ENCODE measurements at places on chromosomes 4 and X.

DNA sequence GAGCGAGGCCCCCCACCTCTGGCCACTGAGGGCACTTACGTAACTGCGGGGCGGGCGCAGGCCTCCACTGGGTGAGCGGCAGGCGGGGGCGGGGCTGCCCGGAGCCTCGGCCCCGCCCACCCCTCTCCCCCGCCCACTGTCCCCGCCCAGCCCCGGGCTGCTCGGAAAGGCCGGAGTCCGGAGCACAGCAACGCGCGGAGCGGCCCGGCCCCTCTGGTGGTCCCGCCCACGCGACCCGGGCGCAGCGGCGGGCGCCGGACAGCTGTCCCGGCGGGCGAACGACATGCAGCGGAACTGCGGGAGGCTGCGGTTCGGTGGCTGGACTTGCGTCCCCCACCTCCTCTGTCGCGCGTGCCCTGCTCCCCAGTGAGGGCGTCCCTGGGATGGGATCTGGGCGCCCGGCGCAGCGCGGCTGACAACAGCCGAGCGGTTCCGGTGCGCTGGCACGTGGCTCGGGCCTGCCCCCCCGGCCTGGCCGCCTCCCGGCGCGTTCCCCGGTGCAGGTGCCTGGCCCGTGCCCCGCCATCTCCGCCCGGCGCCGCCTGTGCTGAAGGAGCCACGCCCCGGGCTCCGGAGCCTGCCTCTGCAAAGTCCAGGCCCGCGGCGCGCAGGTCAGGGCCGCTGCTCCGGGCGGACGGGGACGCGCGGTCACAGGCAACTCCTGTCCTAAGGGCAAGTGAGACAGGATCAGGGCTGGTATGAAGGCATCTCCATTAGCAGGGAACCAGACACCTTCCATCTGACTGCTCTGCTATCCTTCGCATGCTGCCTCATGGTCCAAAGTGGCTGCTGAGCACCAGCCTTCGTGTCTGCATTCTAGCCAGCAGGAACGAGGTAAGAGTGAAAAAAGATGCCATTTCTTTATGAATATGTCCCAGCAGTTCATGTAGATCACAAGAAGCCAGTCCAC, 21.8 kb upstream of the JAKMIP1 start:
- DNase-seq, result peak; percentile 40

DNA sequence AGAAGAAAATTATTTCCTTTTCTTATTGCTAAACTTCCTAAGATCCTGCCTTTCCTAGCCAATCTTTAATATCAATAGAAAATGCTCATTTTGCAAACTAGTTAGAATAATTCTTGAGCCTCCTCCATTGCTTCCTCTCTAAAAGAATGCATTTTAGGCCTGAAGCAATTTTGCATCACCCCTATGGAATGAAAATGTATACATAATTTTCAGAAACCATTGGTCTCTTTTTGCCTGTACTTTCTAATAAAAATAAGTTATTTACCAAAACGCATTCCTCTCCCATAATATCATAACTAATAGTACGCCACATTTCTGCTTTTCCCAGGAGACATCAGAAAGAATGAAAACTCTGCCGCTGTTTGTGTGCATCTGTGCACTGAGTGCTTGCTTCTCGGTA, 1.7 kb downstream of the MUC7 start:
- no peak for DNase-seq

DNA sequence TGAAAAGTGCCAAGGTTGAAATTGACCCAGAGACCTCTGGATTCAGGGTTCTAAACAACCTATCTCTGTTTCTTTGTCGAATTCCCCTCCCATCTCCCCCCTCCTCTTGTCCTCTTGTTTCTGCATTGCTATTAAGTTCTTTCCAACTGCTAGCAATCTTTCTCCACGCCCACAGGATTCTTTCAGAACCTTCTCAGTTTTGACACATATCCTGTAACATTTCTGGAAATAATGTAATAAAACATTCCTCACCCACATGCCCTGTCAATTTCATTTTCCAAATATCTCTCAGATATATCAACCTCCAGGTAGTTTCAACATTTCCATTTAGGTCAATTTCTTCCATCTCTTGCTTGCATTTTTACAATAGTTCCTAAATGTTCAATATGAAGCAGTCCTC, 1105.9 kb downstream of the ARAP2 start:
- no peak for DNase-seq

DNA sequence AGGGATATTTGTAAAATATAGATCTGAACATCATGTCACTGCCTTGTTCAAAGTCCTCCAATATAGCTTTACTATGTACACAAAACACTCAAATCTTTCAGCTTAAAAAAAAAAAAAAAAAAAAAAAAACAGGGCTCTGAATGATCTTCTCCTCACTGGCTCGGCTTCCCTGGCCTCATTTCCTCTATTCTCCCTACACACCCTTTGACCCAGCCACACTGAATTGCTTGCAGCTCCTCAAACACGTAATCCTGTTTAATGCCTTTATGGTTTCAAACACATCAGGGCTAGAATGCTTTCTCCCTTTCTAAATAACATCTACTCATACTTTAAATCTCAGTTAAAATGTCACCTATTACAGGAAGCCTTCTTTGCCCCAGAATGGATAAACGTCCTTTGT, 60.8 kb downstream of the MTMR8 start:
- no peak for DNase-seq

DNA sequence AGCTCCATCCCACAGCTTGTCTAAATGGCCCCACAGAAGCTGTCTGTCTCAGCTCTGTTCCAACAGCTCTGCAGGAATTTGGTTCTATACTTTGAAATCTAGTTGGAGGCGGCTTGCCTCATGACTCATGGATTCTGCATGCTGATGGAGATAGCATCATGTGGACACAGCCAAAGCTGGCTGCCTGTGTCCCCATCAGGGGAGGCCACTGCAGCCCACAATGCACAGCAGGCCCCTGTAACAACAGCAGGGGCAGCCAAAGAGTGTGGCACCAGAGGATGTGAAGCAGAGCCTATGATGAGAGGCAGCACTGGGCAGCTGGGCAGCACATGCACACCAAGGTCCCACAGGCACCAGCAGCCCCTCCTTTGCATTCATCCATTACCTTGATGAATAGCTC, 67.2 kb downstream of the DCAF12L1 start:
- DNase-seq, result no peak

DNA sequence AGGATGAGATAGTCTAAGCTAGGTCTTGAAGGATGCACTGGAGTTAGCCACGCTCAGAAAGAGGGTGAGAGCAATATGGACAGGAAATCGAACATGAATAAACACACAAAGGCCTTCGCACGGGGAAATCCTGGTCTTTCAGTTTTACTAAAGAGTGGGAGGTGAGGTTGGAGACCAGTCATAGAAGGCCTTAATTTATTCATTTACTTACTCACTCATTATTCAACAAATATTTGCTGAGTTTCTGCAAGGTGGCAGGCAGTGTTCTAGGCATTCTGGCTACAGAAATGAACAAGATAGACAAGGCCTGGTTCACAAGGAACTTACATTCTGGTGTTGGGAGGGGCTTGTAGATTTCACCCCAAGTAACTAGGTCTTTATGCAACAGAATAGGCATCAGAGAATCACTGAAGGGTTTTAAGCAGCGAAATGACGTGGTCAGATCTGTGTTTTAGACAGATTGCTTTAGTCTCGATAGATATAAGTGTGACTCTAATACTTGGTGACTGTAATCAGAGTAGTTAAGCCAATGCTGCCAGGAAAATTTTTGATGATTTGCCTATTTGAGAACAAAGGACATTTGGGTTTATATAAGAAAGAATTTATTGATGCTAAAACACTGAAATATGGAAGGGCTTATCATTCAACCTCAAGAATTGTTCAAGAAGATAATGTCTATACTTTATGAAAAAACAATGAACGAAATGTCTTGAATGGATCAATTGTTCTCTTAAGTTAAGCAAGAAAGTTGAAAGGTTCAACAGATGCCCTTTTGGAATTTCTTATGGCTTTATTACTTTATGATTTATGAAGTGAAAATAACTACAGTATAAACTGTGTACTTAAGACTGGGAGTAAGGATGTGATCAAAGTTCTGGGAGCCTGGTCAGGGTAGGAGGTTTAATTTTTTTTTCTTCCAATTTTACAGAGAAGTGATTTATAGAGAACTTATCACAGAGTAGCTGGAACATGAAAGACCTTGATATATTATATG, 184.4 kb upstream of the CASK start:
- no peak for DNase-seq

DNA sequence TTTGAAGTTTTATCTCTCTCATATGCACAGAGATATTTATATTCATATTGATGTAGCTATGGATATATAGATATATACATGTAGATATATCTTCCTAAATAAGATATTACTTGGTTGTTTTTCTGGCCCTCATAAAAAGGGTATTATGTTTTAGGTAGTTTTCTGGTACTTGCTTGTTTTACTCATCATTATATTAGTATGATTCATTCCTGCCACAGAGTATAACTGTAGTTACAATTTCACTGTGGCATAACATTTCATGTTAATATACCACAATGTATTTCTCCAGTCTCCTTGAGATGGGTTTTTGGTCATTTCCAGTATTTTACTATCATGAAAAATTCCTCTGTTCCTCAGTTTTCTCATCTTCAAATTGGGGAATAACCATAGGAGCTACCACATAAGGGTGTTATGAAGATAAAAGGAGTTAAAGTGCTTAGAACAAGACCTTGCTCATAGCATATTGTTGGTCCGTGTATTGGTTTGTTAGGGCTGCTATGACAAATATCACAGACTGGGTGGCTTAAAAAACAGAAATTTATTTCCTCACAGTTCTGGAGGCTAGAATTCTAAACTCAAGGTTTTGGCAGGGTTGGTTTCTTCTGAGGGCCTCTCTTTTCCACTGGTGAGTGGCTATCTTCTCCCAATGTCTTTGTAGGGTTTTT, 129.7 kb downstream of the TMEM164 start:
- DNase-seq, result no peak

- no peak for DNase-seq
Measured at GRCh38 chrX:108223585-108223984, 132.0 kb downstream of the ATG4A start.

GRCh38 chr4:184259866-184260265, 42.2 kb upstream of the ENPP6 start:
- DNase-seq, result no peak

DNA sequence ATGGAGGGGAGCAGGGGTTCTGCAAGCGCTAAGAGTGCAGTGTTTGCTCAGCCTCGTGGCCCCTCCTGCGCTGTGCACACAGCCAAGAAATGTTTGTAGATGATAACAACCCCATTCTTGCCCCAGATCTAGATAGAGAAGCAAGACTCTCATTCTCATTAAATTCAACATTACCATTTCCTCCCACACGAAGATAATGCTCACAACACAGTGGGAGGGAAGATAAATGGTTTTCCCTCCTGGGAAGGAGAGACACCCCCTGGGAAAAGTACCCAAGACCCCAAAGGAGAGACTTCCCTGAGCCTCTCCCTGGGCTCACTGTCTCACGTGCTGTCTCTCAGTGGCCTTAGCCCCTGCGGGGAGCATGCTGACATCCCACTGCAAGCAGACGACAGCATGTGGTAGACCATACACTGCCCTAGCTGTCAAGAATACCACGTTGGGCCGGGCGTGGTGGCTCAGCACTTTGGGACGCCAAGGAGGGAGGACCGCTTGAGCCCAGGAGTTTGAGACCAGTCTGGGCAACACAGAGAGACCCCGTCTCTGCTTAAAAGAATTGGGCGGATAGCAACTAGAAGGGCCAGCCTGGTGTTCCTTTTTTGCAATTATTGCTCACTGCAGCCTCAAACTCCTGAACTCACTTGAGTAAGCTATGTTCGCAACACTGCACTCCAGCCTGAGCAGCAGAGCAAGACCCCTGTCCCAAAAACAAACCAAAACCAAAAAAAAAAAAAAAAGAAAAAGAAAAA, 34.9 kb upstream of the IQSEC2 start:
- DNase-seq, result no peak

- no peak for DNase-seq
Measured at GRCh38 chr4:139814323-139815015, 148.8 kb downstream of the MGST2 start.

DNA sequence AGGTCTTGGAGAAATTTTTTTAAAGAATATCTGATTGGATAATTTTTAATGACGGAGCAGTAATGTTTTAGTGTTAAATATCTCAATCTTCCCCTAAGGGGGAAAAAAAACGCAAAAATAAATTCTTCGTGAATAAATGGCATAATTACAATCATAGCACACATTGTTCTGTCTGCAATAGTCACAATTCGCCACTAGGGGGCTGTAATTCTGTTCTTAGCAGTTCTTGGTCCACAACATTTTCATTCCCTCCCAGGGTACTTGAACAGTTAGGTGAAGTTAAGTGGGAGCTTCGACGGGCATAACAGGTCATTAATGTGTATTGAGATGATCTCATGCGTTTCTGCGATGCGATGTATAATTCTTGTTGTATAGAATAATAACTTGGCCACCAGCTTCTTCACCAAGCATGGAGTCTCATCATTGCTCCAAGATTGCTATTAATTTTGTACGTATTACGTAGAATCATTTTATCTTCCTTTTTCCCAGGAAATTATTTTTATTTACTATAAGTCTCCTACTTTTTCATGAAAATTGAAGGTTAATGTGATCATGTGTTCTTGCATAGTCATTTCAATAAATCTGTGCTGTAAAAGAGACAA, 27.2 kb downstream of the HTR2C start:
- peak; percentile 18 for DNase-seq

- no peak for DNase-seq
Measured at GRCh38 chr4:18242919-18243693, 221.6 kb upstream of the LCORL start.

DNA sequence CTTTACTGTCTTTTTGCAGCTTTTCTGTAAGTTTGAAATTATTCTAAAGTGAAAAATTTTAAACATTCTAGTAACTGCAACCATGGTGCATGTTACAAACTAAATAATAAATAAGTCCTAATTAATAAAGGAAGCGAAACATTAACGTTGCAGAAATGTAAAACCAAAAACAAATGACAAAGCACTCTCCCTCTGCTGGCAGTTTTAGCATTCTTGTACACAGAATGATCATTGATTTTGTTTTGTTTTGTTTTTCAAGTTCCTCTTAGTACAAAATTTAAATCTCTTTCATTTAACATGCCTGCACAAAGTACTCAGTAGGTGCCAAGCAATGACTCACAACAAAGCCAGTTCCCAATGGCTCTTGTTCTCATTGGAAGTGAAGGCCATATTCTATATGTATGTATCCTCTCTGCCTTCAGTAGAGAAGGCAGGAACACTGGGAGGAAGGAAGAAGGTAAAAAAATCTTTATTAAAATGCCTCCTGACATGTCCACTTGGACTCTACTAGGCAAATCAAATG, 13.7 kb upstream of the TMSB4X start:
- no peak for DNase-seq

Data from femur (tissue), 1 donor.